ENCODE measurements at places on chromosomes 5 and 9.

- DNase-seq: no peak
Measured at GRCh38 chr5:148986636-148987035, 76.2 kb downstream of the SH3TC2 start.

GRCh38 chr9:121357011-121357410 lies 13.0 kb downstream of the STOM start:
- DNase-seq: no peak

DNA sequence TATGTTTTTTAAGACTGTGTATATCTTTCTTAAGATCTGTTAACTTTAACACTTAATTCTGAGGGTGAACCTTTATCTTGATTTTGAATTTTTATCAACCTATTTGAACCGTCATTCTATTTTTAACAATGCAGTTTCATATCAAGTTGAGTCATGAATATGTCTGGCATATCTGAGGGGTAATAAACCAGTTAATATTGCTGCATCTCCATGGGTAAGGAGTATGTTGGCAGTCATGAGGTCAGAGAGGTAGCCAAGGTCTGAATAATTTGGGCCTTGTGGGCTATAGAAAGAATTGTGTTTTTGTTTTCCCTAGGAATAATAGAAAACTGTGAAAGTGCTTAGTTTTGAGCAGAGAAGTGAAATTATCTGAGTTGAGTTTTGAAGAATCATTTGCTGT lies 419.0 kb downstream of the PLK2 start:
- DNase-seq: no peak

GRCh38 chr5:148922606-148923005 lies 96.2 kb downstream of the ADRB2 start:
- no peak for DNase-seq

DNA sequence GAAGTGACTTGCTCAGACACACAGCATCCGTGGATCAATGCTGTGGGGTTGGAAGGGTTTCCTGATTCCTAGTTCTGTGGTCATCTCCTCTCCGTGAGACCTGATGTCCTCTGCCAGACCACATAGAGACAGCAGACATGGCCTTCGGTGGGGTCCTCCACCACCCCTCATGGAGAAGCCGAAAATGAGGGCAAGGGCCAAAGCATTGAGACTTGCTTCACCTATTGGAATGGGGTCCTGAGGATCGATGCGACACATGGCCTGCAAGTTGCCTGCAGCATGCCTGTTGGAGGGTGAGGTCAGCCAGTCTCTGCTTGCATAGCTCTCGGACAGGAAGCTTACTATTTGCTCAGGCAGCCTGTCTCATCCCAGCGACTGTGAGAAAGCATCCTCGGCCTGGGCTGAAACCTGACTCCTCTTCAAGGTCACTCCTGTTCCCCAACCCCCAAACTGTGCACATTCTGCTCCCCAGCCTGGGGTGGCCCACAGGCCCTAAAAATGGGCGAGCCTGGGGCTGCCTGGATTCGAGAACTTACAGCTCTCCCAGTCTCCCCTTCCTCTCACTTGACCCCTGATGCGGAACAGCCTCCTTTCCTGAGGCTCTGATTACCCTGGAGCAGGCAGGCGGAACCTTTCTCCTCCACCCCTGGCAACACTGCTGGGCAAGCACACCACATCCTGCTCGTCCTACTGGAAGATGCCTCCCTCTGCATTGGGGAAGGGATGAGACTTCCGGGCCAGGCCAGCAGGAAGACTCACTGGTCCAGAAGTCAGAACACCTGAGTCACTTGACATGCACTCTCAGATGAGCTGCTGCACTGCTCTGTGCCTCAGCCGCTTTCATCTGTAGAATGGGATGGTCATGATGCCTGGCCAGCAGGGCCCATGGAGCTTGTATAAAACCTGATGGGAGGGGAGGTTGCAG lies 186.9 kb downstream of the RGS3 start:
- no peak for DNase-seq

DNA sequence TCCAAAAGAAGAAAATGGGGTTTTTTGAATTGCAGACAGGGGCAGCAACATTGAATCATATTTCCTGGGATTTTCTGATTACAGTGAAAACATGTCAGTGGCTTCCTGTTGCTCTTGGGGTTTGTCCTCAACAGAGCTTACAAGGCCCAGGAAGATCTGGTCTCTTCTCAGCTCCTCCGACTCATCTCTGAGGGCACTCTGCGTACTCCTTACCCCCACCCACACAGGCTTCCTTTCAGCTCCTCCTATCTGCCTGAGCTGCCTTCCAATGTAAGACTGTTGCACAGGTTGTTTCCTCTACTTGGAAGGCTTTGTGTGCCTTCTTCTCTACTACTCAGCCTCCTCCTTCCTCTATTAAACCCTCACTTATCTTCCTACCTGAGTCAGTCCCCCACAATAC lies 245.1 kb upstream of the MEF2C start:
- no peak for DNase-seq

- no peak for DNase-seq
Measured at GRCh38 chr9:111058166-111058565, 19.9 kb upstream of the LPAR1 start.

GRCh38 chr5:170357955-170358444 lies 31.2 kb downstream of the KCNMB1 start:
- DNase-seq: no peak

DNA sequence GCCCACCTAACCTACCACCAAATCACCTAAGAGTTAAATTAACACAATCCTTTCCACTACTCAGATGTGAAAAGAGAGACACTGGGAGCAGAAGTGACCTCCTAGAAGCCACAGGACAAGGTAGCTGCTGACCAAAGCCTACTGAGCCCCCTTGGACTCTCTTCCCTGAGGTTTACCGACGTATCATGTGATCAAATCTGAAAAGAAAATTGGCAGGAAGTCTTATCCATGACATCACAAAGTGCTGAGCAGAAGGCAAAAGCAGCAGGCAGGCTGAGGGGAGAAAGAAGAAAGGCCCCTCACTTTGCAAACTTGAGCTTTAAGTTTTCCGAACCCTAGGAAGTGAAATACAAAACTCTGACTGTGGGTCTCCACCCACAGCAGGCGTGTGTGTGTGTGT lies 11.1 kb downstream of the PRELID2 start:
- no peak for DNase-seq

DNA sequence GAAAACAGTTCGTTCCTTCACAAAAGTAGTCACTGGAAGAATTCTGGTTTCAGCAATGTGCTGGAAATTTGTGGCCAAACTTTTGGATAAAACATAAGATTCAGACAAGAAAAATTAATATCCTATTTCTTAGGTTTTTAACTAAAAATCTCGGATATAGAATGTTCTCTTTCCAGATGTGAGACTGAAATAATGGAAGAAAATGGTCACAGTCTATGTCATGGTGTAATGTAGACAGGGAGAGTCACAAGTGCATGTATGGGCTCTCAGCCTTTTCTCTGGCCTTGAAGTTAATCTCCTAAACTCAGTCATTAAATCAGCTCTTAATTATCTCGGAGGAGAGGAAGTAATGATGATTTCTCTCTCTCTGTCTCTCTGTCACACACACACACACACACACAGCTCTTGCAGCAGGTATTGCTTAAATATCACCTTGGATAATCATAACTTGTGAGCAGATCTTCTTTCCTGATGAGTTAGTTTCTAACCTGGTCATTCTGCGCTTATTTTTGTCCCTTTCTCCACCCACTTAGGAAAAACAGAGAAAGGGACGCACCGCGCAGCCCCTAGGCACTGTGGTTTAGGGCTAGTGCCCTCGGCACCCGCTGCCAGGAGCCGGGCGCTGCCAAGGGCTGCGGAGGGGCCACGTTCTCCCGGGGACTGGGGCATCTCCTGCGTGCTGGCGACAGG lies 672 bp upstream of the ITGA2 start:
- no peak for DNase-seq

DNA sequence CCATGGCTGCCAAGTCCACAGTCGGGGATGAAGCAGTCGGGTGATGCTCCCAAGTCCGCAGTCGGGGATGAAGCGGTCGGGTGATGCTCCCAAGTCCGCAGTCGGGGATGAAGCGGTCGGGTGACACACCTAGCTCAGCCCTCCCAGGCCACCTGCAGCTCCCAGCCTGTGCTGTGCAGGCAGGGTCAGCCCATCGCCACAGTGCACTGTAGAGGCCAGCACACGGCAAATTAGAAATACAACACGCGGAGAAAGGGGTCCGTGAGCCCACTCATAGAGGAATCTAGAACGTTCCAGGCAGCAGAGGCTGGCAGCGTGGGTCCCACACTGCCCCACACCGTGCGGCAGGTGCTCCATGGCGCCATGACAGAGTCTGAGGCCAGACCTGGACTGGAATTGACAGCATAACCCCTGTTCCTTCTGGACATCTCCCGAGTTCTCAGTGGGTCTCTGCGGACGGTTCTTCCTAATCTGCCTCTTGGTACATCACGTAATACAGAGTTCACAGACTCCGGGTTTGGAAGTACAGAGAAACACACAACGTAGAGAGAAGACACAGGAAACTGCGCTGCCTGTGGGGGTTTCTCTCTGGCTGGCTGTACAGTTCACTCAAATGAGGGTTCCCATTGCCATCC lies 7.7 kb upstream of the EXOC3 start:
- no peak for DNase-seq

DNA sequence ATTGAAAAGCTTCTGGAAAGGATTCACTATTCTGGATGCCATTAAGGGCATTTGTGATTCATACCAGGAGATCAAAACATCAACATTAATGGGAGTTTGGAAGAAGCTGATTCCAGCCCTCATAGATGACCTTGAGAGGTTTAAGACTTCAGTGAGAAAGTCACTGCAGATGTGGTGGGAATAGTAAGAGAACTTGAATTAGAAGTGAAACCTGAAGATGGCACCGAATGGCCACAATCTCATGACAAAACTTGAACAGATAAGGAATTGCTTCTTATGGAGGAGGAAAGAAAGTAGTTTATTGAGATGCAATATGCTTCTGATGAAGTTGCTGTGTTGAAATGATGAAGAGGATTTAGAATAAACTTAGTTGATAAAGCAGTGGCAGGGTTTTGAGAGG lies 254.6 kb upstream of the SLC24A2 start:
- no peak for DNase-seq

DNA sequence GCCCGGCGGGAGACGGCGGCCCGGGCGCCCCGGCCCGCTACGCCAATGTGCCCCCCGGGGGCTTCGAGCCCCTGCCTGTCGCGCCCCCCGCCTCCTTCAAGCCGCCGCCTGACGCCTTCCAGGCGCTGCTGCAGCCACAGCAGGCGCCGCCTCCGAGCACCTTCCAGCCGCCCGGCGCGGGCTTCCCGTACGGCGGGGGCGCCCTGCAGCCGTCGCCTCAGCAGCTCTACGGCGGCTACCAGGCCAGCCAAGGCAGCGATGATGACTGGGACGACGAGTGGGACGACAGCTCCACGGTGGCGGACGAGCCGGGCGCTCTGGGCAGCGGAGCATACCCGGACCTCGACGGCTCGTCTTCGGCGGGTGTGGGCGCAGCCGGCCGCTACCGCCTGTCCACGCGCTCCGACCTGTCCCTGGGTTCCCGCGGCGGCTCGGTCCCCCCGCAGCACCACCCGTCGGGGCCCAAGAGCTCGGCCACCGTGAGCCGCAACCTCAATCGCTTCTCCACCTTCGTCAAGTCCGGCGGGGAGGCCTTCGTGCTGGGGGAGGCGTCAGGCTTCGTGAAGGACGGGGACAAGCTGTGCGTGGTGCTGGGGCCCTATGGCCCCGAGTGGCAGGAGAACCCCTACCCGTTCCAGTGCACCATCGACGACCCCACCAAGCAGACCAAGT lies 723 bp downstream of the SNX18 start:
- DNase-seq: peak; percentile 14

- no peak for DNase-seq
Measured at GRCh38 chr5:157718519-157718918, 12.7 kb upstream of the THG1L start.

GRCh38 chr9:111815285-111816070 lies 20.7 kb upstream of the SHOC1 start:
- DNase-seq: no peak

DNA sequence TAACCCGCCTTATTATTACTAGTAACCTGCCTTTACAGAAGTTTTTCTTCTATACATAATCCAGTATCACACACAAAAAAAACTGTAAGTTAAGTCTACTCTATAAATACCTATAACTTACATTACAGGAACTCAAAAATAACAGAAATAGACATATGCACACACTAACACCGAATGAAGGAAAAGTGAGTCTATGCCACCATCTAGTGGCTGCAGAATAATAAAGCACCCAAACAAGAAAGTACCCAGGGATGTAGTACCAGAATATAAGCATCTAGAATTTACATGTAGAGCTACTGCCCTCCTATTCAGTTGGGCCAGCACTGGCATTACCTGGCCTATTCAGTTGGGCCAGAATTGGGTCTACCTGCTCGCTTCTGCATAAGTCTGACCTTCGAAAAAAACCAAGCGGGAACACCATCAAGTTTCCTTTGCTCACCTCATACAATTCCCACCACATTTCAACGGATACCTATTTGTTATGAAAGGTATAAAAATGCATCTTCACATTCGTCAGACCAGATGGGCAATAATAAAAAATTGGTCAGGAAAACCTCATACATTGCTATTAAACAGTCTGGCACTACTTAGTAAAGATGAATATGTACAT lies 4.0 kb upstream of the NIPSNAP3A start:
- no peak for DNase-seq

DNA sequence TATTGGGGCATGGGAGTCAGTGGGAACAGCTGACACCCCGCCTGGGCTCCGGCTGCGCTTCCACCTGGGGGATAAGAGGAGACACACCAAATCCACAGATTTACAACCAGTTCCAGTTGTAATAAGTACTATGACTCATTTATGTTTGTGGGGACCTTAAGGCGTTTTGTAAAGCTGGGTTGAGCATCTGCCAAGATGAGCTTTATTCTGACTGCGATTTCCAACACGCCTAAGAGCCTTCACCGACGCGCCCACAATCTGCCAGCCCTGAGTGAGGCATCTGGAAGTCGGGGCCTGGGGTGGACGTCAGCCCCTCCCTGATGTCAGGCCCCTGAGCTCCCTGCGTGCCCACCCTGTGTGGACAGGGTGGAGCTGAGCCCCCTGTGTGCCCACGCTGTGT lies 14.3 kb upstream of the LHX3 start:
- no peak for DNase-seq

DNA sequence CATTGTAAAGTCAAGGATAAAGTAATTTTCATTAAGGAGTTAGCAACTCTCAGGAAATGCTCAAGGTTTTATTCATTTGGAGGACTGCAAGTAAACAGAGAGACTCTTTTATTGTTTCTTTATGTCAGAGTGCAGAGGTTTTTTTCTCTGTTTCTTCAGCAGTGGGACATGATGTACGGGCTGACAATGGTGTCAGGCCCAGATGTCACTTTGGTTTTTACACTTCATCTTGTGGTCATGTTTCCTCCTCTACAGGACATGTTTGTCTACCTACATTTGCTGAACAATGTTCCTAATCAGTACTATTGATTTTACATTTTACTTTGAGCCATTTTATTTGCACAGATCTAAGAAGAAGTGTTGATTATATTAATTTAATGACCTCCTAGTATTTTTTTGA lies 72.8 kb upstream of the PARP8 start:
- DNase-seq: no peak

GRCh38 chr5:72505539-72506157 lies 1.6 kb downstream of the ZNF366 start:
- no peak for DNase-seq
